Stimulated activated CD4-positive, alpha-beta T cell treated with anti-CD3 and anti-CD28 coated beads, Interleukin-15, amount 100 ng/mL, for 1 hour (primary cell): ENCODE measurements at places on chromosomes 7 and 10.

DNA sequence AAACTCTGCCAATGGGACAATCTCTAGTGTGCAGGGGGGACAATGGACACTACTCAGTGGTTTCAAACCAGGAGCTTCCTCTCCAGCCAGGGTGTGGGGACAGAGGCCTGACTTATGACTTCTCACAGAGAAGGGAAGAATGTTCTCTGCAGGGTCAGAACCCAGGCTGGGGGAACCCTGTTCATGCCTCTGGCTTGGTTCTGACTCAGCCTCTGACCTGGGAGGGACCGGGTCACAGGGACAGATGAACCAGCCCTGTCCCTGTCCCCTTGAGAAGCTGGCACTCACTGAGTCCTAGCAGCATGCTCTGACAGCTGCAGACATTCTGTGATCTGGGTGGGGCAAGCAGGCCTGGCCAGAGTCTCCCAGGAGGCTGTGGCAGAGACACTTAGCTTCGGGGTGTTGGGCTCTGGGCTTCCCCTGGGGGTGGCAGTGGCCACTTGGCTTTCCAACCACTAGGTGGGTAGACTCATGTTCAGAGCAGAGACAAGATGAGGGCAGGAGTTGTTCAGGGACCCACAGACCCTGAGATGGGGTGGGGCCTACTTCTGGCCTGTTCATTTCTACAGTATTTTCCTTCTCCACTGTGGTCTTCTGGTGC lies 13.6 kb downstream of the TSPAN15 start:
- DNase-seq = no peak

- DNase-seq = no peak
These were observed 53.6 kb upstream of the TMEM72 start for GRCh38 chr10:44857363-44858016.

- no peak for DNase-seq
These were observed 145.1 kb upstream of the TMEM106B start for GRCh38 chr7:12066004-12066403.

DNA sequence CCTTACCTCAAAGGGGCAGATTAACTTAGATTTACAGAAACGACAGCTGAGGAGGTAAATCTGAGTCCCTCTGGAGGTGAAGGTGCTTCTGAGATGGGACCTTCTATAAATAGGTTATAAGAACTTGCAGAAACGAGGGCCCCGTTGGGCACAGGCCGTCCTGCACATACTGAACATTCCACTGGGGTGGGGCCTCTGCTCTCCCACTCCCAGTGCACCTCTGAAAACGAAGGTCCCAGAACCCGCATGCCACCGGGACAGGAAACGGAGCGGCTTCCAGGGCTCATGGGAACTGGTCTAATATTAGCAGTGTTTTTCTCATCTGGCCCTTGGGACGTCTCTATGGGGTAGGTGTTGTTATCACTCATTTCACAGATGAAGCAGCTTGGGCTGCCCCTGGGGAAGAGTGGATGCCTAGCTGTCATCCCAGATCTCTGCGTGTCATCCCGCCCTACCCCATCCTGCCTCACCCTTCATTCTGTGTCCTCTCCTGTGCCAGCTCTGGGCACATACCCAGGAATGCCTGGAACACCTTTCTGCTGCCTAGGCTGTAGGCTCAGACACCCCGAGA lies 19.6 kb downstream of the C10orf62 start:
- DNase-seq = no peak

DNA sequence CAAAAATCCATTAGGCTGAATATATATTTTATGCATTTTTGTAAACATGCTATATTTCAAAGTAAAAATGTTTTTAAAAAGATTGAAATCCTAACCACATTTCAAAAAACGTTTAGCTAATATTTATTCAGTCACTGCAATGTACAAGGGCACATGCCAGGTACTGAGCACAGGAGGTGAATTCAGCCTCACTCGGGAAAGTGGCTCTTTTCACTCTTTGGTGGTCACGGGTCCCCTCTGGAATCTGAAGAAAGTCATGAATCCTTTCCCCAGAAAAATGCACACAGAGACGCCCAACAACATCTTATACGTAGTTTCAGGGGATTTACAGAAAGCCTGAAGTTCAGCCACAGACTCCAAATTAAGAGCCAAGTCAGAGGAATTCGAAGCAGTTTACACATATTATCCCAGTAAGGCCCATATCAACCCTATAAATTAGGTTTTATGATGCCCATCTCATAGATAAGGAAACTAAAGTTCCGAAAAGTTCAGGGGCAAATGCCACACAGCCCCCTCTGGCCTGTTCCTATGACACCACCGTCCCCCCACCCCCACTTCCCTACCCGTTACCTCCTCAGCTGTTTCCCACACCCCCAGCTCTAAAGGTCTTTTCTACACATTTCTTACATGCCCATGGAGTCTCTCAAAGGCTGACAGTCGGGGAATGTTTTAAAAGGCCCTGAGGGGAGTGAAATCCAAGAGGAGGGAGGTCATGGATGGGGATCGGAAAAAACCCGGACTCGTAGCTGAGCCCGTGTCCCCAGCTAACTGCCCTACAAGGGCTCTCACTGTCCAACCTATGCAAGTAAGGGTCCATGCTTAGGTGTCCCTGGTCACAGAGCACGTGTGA lies 9.6 kb upstream of the SVOPL start:
- DNase-seq = no peak

DNA sequence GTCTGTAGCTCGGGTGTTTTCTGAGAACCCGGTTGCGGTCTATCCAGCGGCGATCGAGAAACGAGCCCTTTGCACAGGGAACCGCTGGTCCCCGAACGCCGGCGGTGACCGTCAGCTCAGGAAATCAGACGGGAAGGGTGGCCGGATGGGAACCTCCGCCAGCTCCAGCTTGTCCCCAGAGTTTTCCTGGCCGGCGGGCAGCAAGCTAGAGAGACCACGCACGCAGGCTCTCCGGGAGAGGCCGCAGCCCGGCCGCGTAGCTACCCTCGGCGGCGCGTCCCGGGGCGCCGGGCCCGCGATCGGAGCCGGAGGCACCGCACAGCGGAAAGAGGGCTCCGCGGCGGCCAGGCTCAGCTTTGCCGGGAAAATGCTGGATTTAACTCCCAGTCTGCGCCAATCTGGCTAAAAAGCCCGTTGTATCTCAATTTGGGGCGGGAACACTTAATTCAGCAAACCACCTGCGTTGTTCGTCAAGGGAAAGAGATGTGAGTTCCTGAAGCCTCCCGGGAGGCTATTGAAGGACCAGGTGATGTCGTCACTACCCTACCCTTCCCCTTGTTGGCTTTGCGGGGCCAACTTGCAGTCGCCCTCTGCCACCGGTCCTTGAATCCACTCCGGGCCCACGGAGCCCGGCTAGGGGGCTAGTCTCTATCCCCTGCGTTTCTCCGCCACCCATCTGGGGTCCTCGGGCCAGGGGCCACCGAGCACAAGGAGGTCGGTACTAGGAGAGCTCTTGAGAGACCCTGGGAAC lies 859 bp upstream of the CH25H start:
- DNase-seq = no peak

GRCh38 chr10:131356442-131356841 lies 44.9 kb upstream of the TCERG1L start:
- no peak for DNase-seq

DNA sequence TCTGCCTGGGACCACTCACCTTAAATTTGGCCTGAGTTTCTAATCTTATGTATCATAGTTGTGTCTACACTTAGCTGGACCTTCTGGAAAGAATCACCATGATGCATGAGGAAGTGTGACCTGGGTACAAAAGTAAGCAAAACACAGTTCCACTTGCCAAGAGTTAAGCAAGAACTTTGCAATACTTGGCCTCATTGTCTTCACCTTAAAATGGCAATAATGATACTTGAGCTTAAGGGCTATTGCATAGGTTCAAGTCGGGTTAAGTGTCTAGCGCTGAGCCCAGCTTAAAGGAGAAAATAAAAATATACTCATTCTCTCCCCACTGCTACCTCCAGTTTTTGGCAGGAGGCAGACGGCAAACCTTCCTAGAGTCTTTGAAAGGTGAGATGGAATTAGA lies 133.9 kb upstream of the BMPER start:
- no peak for DNase-seq

- DNase-seq = no peak
These were observed 94.1 kb upstream of the CREB5 start for GRCh38 chr7:28318101-28318762.

- no peak for DNase-seq
These were observed 347.5 kb downstream of the DNAJB6 start for GRCh38 chr7:157684157-157684908.

DNA sequence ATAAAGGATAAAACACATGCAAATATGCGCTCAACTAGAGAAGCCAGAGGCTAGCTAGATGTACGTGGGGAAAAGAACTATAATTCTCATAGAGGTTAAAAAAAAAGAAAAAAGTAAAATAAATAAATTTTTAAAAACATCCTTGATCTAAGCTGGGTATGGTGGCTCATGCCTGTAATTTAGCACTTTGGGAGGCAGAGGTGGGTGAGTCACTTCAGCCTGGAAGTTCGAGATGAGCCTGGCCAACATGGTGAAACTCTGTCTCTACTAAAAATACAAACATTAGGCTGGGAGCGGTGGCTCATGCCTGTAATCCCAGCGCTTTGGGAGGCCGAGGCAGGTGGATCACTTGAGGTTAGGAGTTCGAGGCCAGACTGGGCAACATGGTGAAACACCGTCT lies 18.6 kb upstream of the HSPA12A start:
- no peak for DNase-seq

DNA sequence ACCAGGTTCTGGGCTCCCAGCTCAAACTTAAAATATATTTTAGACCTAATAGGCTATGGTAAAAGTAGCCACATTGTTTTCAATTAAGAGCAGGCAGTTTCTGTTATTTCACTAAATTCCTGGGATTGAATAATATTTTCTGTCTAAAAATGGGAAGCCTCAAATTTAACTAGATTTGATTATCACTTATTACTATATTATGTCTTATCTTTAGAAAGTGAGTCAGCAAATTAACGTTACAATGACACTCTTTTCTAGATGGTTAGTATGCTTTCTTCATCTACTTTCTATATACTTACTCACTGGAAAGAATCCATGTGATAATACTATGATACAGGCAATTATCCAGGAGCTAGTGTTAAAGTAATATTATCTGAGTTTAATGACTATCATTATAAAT lies 27.5 kb downstream of the KIF5B start:
- DNase-seq = no peak
